ENCODE measurements at places on chromosomes 7 and 10.

- no peaks in the 10 kb centered on the region for H3K27me3 ChIP-seq
- no peak overlapping the region for H3K4me3 ChIP-seq
- no peaks in the 10 kb centered on the region for H3K4me1 ChIP-seq
- ATAC-seq, result no peak
- no peak overlapping the region for H3K27ac ChIP-seq
- H3K36me3 ChIP-seq, result peaks cover 25% of the 10 kb centered on the region
Measured at GRCh38 chr7:107228291-107228690, 59.5 kb downstream of the HBP1 start.

DNA sequence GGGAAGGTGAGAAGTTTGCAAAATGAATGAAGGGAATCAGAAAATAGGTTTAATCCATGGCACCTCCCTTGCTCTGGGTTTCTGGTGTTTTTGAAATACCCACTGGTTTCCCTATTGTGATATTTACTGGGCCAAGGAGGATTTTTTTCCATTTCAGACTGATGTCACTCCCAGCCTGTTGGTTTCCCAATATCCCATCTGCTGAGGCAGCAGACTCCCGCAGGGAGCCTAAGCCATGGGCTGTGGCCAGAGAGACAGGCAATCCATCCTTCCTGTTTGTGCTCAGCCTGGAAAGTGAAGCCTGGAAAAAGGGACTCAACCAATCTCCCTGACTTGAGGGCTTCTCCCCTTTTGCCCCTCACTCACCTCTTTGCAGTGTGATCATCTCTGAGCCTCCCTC, 22.8 kb downstream of the FAM107B start:
- ATAC-seq, result no peak
- H3K4me1 ChIP-seq, result no peaks in the 10 kb centered on the region
- no peak overlapping the region for H3K4me3 ChIP-seq

DNA sequence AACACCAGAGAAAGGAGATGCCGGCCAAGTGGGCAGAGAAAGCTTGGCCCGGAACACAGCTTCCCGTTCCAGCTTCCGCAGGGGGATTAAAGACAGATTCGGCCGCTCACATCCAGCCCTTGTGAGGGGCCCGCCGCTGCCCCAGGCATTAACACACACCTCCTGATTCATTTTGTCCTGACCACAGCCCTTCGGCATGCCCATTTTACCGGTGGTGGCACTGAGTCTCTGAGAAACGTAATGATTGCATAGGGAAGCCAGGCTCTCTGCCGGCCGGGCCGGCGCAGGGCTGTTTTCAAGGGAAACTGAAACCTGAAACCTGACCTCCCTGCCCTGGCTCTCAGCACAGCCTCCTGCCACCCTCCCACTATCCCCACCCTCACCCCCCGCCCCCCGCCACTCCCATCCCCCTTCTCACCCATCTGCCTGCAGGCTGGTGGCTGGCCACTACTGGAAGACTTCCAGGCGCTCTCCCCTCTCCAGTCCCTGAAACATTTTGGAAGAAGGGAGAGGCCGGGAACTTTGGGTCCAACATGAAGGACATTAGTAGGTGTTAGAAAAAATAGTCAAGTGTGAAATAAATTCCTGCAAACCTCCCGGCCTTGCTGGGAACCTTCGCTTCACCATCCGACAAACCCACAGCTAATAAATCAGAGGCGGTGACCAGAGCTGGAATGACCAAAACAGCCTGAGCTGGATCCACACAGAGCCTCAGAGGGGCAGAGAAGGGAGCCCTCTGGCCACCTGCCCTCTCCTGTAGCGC, 83.5 kb upstream of the CUX1 start:
- H3K27ac ChIP-seq, result no peak overlapping the region
- H3K27me3 ChIP-seq, result peaks cover 4% of the 10 kb centered on the region
- no peak for ATAC-seq

- H3K4me3 ChIP-seq, result no peak overlapping the region
- no peak overlapping the region for H3K27ac ChIP-seq
- no peaks in the 10 kb centered on the region for H3K4me1 ChIP-seq
- no peaks in the 10 kb centered on the region for H3K36me3 ChIP-seq
- no peak for ATAC-seq
- H3K27me3 ChIP-seq, result no peaks in the 10 kb centered on the region
Measured at GRCh38 chr10:82914655-82915136, 1039.7 kb downstream of the NRG3 start.

GRCh38 chr7:26603631-26604030, 260.8 kb downstream of the SKAP2 start:
- no peaks in the 10 kb centered on the region for H3K4me1 ChIP-seq
- no peaks in the 10 kb centered on the region for H3K36me3 ChIP-seq
- no peak overlapping the region for H3K27ac ChIP-seq
- H3K27me3 ChIP-seq, result peaks cover 19% of the 10 kb centered on the region
- no peak overlapping the region for H3K4me3 ChIP-seq

DNA sequence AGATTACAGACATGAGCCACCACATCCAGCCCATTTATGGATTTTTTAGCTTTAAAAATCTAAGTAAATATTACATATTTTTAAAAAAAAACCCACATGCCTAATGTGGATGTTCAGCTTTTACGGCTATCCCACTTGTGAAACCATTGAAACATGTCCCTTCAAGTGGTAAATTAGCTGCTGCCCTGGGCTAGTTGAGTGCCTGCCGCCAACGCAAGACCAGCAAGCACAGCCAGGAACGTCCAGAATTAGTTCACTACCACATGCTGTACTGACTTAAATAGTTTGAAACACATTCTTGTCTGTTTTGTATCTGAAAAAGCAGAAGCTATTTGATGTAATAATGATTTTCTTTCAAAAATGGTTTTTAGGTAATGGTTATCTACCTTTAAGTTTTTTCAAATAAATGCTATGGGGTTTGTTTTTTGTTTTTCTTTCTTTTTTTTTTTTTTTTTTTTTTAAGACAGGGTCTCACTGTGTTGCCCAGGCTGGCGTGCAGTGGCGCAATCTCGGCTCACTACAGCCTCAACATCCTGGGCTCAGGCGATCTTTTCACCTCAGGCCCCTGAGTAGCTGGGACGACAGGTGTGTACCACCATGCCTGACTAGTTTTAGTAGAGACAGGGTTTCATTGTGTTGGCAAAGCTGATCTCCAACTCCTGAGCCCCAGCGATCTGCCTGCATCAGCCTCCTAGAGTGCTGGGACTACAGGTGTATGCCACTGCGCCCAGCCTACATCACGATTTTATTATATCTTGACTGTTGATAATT, 57.0 kb downstream of the KLRG2 start:
- no peak overlapping the region for H3K4me3 ChIP-seq
- H3K4me1 ChIP-seq, result no peaks in the 10 kb centered on the region
- H3K27me3 ChIP-seq, result no peaks in the 10 kb centered on the region
- ATAC-seq, result no peak

- no peak overlapping the region for H3K4me3 ChIP-seq
- H3K4me1 ChIP-seq, result no peaks in the 10 kb centered on the region
- H3K27me3 ChIP-seq, result no peaks in the 10 kb centered on the region
- ATAC-seq, result no peak
- no peak overlapping the region for H3K27ac ChIP-seq
Measured at GRCh38 chr10:115932099-115932498, 340.9 kb downstream of the GFRA1 start.

GRCh38 chr7:23598296-23598695, 1.1 kb downstream of the CCDC126 start:
- no peaks in the 10 kb centered on the region for H3K36me3 ChIP-seq
- H3K4me1 ChIP-seq, result peaks cover 38% of the 10 kb centered on the region
- peak overlapping the region; percentile 94 for H3K27ac ChIP-seq
- ATAC-seq, result no peak
- H3K27me3 ChIP-seq, result no peaks in the 10 kb centered on the region

DNA sequence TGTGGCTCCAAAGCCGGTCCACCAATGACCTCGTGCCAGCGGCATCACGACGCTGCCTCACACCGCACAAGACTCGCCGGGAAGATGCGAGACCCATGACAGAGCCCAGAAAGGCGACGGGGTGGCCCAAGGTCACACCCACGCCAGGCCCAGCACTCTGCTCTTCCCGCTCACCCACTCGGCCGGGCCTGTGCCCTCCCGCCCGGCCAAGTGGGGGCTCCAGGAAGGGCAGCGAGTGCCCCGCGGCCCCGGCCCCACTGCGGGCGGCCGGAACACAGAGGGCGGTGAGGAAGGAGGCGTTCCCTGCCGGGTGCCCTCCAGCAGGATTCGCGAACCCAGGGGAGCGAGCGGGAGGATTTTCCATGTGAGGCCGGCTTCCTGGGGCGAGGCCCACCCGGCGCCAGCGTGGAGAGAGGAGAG, 56.3 kb downstream of the PDGFA start:
- peaks cover 13% of the 10 kb centered on the region for H3K4me1 ChIP-seq
- H3K36me3 ChIP-seq, result no peaks in the 10 kb centered on the region
- no peaks in the 10 kb centered on the region for H3K27me3 ChIP-seq
- no peak for ATAC-seq

DNA sequence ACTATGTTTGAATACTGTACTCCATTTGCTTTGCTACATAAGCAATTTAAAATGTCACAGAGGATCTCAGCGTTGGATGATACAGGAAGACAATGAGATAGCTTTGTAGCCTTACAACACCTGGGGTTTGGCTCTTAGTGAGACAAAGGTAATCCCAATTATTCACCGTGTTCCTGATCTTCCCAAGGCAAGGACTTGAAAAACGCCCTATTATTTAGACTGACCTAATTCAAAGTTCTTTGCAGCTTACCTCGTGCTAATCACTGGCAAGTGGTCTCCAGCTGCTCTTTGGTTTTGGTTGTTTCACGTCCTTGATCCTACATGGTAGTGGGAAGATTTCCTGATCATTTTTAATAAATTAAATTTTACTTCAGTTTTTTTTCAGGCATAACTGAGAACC, 23.0 kb upstream of the C7orf33 start:
- no peaks in the 10 kb centered on the region for H3K27me3 ChIP-seq
- no peaks in the 10 kb centered on the region for H3K36me3 ChIP-seq
- no peak overlapping the region for H3K27ac ChIP-seq
- peaks cover 14% of the 10 kb centered on the region for H3K4me1 ChIP-seq

GRCh38 chr7:26592011-26592410, 272.4 kb downstream of the SKAP2 start:
- H3K27ac ChIP-seq, result no peak overlapping the region
- no peak for ATAC-seq
- no peaks in the 10 kb centered on the region for H3K4me1 ChIP-seq
- no peaks in the 10 kb centered on the region for H3K36me3 ChIP-seq
- peaks cover 25% of the 10 kb centered on the region for H3K27me3 ChIP-seq

- no peaks in the 10 kb centered on the region for H3K36me3 ChIP-seq
- no peaks in the 10 kb centered on the region for H3K27me3 ChIP-seq
- H3K4me3 ChIP-seq, result no peak overlapping the region
- no peak for ATAC-seq
- no peak overlapping the region for H3K27ac ChIP-seq
Measured at GRCh38 chr10:116101616-116102315, 171.2 kb downstream of the GFRA1 start.

DNA sequence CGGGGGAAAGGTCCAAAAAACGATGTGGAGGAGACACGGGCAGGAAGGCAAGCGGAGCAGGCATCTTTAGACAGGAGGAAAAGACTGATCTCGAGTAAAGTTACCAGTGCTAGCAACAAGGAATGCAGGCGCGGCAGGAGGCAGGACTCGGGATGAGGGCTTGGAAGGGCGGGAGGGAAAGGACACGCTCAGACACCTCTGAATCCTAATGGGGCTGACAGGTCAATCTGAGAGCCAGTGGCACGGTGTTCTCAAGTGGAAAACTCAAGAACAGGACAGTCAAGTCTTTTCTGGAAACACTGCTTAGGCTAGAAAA, 155.3 kb upstream of the COBL start:
- H3K27ac ChIP-seq, result no peak overlapping the region
- H3K36me3 ChIP-seq, result no peaks in the 10 kb centered on the region
- H3K4me3 ChIP-seq, result no peak overlapping the region
- peaks cover 4% of the 10 kb centered on the region for H3K27me3 ChIP-seq
- ATAC-seq, result no peak
- H3K4me1 ChIP-seq, result no peaks in the 10 kb centered on the region

DNA sequence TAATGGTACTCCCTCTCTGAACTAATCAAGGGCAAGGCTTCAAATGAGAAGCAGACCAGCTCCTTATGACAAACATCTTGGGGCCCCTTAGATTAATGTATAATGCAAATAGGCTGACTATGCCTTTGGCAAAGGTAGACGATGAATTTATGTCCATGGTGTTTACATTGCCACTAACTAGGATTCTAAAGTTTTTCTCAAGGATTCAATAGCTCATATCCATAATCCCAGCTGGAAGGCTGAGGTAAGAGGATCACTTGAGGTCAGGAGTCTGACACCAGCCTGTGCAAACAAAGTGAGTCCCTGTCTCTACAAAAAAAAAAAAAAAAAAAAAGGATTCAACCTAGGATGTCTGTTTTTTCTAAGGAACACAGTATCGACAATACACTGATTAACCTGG, 96.5 kb downstream of the ORC5 start:
- no peaks in the 10 kb centered on the region for H3K4me1 ChIP-seq
- no peak overlapping the region for H3K27ac ChIP-seq
- no peaks in the 10 kb centered on the region for H3K36me3 ChIP-seq

- H3K36me3 ChIP-seq, result no peaks in the 10 kb centered on the region
- no peaks in the 10 kb centered on the region for H3K27me3 ChIP-seq
- ATAC-seq, result peak; percentile 57
Measured at GRCh38 chr10:79608505-79609375, 2.0 kb upstream of the SFTPA1 start.

DNA sequence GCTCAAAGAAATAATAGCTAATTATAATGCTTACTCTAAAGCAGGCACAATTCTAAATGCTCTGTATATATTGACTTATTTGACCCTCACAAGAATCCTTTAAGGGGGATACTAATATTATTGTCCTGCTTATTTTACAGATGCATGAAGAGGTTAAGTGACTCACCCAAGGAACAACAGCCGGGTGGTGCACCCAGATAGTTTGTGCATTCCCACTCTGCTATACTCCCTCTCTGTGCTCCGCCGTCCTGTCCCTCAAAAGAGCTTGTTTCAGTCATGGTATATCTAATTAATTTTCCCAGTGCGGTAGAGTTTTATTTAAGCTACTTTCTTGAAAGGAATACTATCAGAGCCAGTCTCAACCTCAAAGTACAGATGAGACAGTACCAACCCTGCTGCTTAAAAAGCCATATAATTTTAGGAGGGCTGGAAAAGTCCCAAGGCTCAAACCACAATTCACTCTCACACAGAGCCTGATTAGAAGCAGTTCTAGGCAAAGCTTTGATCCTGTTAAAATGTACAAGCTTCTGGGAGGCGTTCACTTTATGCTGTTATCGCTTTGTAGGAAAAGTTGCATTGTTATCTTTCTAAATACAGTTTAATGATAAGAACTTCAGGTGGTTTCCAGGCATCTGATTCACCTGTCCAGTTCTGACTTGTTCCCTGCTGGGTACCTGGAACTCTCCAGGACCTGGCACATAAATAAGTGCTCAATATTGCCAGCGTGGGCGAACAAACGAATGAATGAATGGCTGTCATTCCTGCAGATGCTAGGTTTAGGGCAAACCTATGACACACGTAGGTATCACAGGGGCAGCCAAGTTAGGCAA, 261.5 kb upstream of the KLF14 start:
- no peaks in the 10 kb centered on the region for H3K27me3 ChIP-seq
- peaks cover 83% of the 10 kb centered on the region for H3K36me3 ChIP-seq
- no peak overlapping the region for H3K4me3 ChIP-seq

GRCh38 chr10:85926986-85927385, 439.6 kb downstream of the GRID1 start:
- no peak for ATAC-seq
- H3K4me3 ChIP-seq, result no peak overlapping the region
- H3K27ac ChIP-seq, result no peak overlapping the region
- no peaks in the 10 kb centered on the region for H3K4me1 ChIP-seq
